Glomerular endothelial cell (primary cell): ENCODE measurements at places on chromosomes 16 and 17.
A peak's percentile ranks its signal among the peaks of the same experiment; 100 is the strongest.

DNA sequence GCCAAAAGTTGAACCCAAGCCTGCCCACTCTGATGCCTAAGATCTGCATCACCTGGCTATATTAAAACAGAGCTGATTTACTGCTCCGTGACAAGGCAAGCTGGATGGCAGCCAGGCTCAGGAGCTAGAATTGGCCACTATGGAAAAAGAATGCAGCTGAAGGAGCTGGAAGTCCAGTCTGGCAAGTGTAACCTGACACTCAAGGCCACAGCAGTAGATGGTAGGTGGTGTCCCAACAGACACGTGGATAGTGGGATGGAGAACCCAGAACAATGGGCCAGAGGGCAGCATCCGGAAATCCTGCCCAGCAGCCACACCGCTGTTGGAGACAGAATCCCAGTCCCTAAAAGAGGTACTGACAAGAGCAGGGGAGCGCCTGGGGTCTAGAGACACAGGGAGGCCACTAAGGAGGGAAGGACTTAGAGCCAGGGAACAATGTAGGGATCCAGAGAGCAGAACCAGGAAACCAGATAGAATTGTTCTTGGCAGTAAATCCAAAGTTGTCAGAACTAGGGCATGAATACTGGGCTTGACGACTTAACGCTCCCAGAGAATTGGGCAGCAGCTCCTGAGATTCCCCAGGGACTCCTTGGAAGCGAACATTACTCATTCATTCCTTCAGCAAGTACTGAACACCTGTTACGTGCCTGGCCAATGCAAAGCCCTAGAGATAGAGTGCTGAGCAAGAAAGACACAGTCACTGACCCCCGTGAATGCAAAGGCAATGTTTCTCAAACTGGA is 85.7 kb downstream of the CDYL2 start:
- peak; percentile 45 for DNase-seq

DNA sequence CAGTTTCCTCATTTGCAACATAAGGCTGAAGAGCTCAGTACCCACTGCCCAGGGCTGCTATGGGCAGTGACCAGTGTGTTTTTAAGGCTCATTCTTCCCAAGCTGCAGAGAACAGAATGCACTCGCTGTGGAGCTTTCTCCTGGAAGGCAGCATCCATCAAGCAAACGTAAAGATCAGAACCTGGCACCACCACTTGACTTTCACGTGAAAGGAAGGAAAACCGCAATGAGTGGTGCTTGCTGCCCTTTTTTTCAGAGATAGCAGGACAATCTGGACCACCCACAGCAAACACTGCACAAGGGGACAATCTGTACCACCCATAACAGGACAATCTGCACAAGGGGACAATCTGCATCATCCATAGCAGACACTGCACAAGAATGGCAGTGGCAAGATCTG is 11.2 kb downstream of the CSNK1D start:
- no peak for DNase-seq

DNA sequence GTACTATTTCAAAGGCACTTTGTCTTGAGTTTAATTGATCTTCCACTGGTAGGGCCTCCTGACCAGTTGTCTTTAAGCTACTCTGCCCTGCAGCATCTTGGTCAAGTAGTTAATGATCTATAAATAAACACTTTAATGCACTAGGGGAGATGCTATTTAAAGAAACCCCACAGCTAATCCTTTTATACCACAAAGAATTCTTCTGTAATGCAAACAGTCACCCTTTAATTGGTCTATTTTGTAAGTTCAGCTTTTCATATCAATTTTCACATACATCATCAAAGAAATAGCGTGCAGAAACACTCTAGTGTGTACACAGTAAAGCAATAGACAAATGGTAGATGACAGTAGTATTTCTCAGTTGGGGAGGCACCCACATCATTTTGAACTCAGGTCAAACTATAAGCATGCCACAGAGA is 70.3 kb downstream of the PMP22 start:
- DNase-seq: no peak

DNA sequence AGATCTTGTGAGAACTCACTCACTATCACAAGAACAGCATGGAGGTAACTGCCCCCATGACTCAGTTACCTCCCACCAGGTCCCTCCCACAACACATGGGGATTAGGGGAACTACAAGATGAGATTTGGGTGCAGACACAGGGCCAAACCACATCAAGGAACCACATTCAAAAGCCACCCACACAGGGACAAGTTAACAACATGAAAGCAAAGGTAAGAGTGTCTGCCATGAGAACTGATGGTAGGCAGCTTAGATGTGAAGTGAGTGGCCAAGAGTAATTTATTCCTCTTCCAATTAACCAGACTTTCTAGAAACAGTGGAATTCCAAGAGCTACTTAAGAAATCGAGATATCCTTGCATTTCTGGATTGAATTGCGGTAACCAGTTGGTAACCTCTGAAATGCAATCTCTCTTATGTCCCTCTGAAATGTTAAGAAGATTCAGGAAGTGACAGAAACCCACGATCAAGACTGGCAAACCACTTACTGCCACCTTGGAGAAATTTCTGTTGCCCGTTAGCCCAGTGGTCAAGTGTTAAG is 167.4 kb upstream of the CACNG5 start:
- no peak for DNase-seq

- DNase-seq: no peak
These were observed at the start of gene STX1B for GRCh38 chr16:31010585-31011325. STX1B (minus strand) TSS chr16:31010638; CDS start chr16:31010396, 242 bp downstream.

DNA sequence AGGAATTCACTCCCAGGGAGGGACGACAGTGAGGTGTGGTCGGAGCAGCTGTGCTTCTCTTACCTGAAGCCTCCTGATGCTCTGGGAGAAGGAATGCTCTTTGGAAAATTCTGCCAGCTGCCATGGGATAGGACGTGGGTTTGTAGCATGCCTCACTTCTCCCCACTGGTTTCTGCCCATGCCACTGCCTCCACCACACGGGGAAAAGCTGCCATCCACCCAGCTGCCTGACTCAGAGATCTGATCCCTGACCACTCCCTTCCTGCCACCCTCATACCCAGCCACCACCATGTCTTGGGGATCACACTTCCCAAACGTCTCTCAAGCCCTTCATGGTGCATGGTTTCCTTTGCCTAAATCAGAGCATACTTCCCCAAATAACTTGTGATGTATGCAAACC is 80.0 kb downstream of the CPPED1 start:
- DNase-seq: no peak

GRCh38 chr16:56930486-56931270 is 1.3 kb upstream of the HERPUD1 start:
- no peak for DNase-seq

DNA sequence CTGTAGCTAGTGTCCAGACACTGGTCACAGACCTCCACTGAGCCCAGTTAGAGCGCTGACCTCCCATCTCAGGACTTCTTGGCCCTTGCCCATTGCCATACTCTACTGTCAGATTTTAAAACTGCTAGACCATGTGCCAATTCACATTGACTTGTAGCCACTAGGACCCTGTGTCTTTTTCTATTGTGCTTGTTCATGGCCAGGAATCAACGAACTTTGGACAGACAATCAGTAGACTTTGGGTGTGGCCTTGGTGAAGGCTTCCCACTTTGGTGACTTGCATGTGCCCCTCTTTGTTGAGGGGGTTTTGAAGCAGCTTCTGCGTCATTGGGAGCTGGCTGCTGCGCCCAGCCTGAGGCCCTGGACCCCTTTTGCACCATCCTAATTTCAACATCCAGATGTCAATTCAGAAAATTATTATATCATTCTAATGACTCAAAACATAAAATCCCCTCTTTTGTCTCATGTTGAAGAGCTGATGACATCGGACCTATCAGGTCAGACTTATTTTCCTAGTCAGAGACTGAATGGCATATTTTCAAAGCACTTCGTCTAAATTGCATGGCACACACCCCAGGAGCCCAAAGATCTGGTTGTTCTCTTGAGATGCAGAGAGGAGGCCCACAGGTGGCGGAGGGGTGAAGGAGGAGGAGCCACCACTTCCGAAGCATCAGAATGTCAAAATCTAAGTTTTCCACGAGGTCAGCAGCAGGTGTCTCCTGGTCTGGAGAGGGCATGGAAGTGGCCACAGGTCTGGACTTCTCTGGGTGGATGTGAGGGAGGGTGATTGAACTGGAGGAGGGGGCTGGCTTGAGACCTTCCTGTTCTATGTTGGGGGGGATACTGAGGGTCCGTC is 93.4 kb upstream of the CBX4 start:
- no peak for DNase-seq

DNA sequence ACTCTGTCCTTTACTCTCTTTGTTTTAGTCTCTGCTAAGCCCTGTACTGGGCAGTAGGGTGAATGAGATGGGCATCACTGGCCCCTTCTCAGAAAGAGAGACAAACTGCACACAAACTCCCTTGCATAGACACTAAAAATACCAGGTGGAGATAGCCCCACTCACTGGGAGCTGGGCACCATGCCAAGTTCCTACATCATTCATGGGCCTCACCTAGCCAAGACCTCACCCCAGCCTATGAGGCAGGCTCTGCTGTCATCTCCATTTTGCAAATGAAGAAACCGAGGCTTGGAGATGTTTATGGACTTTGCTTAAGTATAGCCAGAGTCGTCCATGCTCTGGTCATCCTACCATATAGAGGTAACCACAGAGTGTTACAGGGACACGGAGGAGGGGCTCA is 499.8 kb upstream of the CDH11 start:
- no peak for DNase-seq

DNA sequence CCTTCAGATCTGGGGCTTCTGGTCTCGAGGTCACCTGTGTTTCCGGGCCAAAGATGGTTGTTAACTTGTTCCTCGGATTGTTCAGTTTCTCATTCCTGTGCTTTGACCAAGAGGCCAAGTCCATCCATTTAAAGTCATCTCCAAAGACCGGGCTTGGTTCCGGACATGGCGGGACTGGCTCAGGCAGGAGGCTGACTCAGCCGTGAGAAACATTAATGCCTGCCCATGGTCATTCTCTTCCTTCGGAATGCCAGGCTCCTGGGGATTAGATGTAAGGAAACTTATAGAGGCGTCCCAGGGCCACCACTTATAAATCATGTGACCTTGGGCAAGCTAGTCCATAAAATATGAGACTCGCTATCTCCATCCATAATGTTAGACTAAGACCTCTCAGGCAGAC is 13.6 kb upstream of the NKD1 start:
- DNase-seq: no peak
